ENCODE measurements at places on chromosomes 13 and 19. TPM values are rescaled to one million over a fixed set of nuclear protein-coding genes. Genes with fewer than 3 reads are reported as not detected.

ATCAY gene
- total RNA-seq: not detected

ZNF850 gene
- 6.1 TPM for total RNA-seq

SIGLEC7 gene
- total RNA-seq: 6.1 TPM

DNA sequence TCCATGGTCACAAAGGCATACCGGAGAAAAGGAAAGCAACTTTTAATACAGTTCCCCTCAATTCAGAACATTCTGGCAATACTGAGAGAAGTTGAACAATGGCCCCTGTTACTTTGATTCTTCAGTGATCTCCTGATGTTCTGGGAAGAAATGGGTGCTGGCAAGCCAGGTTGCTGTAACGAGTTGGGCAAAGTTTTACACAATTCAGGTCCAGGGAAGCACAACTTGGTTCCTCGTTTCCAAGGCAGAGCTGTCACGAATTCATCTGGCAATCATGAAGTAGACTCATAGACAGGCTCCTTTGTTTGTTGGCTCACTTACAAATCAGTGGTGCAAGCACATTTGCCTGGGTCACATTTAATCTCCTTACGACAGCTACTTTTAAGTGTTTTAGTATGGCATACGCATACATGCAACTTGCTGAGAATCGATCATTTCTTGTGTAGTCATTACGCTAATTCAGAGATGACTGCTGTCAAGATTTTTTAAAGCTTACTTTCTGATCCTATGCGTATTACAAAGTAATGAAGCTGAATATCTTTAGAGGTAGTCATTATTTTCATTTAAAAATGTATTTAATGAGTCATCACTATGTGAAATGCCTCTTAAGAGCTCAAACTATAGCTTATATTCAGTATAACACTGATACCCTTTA, 174.7 kb downstream of the GPC5 start:
- no peak for DNase-seq
- H3K27me3 ChIP-seq: no peaks in the 10 kb centered on the region
- H3K27ac ChIP-seq: no peak overlapping the region
- H3K36me3 ChIP-seq: no peaks in the 10 kb centered on the region
- no peaks in the 10 kb centered on the region for H3K4me1 ChIP-seq

DNA sequence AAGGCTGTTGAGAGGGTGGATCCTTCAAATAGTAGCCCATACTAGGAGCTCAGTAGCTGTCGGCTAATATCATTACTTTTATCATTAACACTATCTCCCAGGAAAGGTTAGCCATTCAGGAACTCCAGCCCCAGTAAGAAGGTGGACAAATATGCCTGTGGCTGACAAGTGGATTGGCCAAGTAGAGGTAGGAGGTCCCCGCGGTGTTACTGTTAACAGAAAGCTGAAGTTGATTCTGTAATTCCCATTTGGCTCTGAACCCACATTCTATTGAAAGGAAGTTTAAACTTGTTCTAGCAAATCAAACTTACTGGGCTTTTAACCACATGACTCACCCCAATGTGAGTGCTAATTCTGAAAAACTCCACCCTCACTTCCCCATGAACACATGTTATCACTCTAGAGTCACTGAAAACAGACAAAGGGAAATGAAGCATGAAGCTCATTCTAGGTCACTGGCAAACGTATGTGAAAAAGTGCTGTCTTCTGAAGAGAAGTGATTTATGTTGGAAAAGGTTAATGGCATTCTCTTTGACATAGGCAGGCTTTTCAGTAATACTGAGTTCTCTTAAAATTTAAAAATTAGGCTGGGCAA, 273.5 kb downstream of the FGF14 start:
- no peaks in the 10 kb centered on the region for H3K27me3 ChIP-seq
- no peak overlapping the region for H3K27ac ChIP-seq
- H3K4me1 ChIP-seq: no peaks in the 10 kb centered on the region

DNA sequence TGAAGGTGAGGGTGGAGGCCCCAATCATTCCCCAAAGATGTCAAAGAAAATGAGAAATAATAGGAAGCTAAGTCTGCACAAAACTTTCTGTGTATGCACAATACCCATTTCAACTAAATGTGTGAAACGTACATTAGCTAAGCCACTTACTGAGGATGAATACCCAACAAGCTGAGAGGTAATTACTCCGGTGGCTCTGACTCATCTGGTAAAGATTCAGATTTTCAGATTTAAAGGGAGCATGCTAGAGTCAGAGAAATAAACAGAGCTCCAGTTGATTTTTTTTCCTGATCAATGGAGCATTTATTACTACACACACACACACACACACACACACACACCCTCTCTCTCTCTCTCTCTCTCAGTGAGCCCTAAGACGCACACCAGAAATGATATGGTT, 194.8 kb upstream of the ARGLU1 start:
- DNase-seq: no peak
- H3K27me3 ChIP-seq: no peaks in the 10 kb centered on the region
- no peak overlapping the region for H3K4me3 ChIP-seq
- no peaks in the 10 kb centered on the region for H3K36me3 ChIP-seq

DNA sequence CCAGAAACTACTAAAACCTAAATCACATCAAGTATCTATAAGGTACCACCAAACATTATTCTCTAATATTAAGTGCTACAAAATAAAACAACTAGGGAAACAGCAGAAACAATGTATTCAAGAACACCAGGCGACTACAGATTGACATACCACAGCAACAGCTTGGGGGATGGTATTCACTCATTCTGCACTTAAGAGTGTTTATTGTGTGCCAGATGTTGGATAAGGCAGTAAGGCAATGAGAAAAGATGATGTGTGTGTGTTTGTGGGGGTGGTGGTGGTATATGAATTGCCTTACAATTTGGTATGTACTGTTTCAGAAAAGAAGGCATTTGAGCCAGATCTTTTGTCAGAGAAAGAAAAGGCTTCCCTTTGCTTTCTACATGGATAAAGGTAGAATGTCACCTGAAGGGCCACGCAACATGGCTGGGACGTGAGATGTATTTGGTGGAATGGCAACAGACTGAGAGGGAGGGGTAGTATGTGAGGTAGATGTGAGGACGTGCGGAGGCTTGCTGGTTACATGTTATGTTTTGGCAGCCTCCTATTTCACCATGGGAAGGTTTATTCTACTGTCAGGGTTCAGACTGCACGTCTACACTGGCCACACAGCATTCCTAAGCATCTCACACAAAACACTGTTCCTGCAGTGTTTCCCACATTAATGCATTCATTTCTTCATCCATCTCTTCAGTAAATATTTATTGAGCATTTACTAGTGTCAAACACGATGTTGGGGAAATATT, 300.7 kb downstream of the KLF12 start:
- H3K4me1 ChIP-seq: peaks cover 13% of the 10 kb centered on the region
- no peaks in the 10 kb centered on the region for H3K27me3 ChIP-seq
- H3K36me3 ChIP-seq: no peaks in the 10 kb centered on the region
- H3K4me3 ChIP-seq: no peak overlapping the region
- no peak overlapping the region for H3K27ac ChIP-seq

UFM1 gene
- total RNA-seq: 26.0 TPM

- H3K27ac ChIP-seq: no peak overlapping the region
- no peak for DNase-seq
- no peak overlapping the region for H3K4me3 ChIP-seq
- no peaks in the 10 kb centered on the region for H3K27me3 ChIP-seq
- H3K4me1 ChIP-seq: no peaks in the 10 kb centered on the region
- H3K36me3 ChIP-seq: no peaks in the 10 kb centered on the region
Observed at GRCh38 chr19:55699221-55699620, 24.2 kb downstream of the EPN1 start.

DNA sequence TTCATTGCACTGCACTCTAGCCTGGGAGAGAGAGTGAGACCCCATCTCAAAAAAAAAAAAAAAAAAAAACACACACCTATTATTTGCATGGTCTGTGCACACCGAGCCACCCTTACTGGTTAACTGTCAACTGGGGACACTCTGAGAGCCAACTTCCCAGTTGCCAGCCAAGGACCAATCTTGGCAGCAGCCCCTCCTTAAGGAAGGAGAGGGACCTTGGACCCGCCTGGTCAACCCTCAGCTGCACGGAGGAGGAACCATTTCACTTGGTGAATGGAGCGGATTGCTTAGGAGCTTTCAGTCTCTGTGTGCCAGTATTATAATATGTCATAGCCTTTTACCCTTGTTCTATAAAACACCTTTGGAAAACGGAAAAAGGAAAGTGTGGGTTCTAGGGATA, 24.9 kb downstream of the MICOS13 start:
- no peaks in the 10 kb centered on the region for H3K27me3 ChIP-seq
- no peak for DNase-seq
- no peak overlapping the region for H3K4me3 ChIP-seq
- peaks cover 4% of the 10 kb centered on the region for H3K36me3 ChIP-seq
- H3K27ac ChIP-seq: no peak overlapping the region

DNA sequence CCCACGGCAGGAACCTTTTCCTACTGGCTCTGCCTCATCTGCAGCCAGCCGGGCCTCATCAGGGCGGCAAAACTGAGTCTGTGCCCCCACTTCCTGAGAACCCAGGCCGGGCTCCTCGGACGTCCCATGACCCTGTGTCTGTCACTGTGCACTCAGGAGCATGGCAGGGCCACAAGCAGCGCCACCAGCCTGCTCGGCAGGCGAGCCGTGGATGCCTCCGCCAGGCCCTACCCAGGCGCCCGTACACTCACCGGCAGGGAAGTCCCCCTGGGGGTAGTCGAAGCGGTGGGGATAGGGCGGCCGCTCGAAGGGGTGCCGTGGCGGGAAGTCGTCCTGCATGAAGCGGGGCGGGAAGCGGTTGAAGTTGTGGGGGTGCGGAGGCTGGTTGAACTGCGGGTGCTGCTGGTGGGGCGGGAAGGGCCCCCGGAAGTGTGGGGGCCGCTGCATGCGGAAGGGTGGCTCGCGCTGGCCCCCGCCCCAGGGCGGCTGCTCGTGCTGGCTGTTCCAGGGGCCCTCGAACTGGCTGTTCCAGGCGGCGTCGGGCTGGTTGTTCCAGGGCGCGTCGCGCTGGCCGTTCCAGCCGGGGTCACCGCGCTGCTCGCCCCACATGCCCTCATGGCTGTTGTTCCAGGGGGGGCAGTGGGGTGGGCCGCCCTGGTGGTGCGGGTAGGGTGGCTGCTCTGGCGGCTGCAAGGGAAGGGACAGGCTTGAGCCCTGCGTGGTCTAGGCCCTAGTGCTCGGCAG, 17.1 kb downstream of the CHERP start:
- H3K27me3 ChIP-seq: no peaks in the 10 kb centered on the region
- H3K36me3 ChIP-seq: peaks cover 100% of the 10 kb centered on the region
- H3K4me1 ChIP-seq: no peaks in the 10 kb centered on the region
- no peak overlapping the region for H3K27ac ChIP-seq
- H3K4me3 ChIP-seq: no peak overlapping the region

- H3K27ac ChIP-seq: no peak overlapping the region
- no peak for DNase-seq
- no peak overlapping the region for H3K4me3 ChIP-seq
- H3K27me3 ChIP-seq: peaks cover 2% of the 10 kb centered on the region
- H3K36me3 ChIP-seq: no peaks in the 10 kb centered on the region
- no peaks in the 10 kb centered on the region for H3K4me1 ChIP-seq
Observed at GRCh38 chr19:13681509-13681908, 82.8 kb upstream of the MRI1 start.

DNA sequence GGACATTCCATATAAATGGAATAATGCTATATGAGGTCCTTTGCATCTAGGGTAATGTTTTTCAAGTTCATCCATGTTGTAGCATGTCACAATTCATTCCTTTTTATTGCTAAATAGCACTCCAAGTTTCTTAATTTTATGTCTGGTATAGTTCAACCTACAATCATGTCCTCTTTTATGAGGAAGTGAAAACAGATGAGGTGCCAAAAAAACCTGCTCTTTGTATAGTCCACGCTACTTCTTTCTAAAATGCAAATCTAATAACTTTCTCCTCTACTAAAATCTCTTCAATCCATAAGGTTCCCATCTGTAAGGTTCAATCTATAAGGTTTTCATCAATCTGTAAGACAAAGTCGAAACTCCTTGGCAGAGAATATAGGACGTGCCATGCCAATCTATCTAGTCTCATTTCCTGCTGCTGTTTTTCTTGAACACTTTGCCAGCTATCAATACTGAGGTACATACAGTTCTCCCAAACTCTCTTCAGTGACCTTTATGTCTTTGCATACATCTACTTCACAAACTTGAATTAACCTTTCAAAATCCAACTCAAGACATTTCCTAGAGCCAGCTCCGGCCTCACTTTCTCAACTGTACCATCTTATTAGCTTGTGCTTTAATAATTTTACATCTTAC, 33.7 kb downstream of the INTS6 start:
- H3K36me3 ChIP-seq: no peaks in the 10 kb centered on the region
- no peak for DNase-seq
- H3K27me3 ChIP-seq: no peaks in the 10 kb centered on the region

NLRP11 gene
- not detected for total RNA-seq

LRRC8E gene
- total RNA-seq: 1.5 TPM

DNA sequence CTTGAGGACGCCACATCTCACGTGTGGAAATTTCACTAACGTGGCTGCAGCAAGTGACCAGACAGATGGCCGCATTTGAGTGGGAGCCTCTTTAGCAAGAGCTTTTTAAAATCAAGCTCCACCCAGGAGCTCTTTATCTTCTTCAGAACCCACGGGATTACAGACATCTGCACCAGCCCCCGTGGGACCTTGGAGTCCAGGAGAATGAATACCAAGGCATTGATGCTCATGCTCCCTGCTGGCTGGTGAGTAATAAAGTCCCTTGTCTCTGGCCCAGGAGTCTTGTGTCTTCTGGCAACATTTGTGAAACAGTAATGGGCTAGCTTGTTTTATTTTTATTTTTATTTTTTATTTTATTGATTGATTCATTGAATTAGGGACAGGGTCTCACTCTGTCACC, 64.4 kb downstream of the TRPM4 start:
- H3K4me3 ChIP-seq: no peak overlapping the region
- H3K27ac ChIP-seq: no peak overlapping the region

DNA sequence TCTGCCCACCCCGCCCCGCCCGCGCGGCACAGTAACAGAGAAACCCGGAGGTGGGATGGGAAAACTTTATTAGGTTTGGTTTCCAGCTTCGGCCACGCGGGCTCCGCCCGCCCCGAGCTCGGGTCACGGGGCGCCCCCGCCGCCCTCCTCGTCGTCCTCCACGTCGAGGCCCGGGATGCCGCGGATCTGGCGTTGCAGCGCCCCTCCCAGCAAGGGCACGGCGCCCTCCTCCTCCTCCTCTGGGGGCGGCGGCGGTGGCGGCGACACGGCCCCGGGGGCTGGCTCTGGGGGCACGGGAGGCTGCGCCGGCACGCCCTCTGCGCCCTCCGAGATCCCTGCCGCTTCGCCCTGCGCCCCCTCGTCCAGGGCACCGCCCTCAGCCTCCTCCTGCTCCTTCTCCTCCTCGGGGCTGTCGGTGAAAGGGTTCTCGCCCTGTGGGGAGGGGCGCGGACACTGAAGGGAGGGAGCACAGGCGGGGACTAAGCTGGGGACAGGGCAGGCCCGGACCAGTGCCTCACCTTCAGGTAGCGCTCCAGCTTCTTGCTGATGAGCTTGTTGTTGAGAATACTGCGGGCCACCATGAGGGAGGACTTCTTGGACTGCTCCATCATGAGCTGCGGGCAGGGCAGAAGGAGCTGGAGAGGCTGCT, 536 bp upstream of the AKAP8 start:
- H3K27me3 ChIP-seq: no peaks in the 10 kb centered on the region
- peaks cover 3% of the 10 kb centered on the region for H3K36me3 ChIP-seq
- H3K4me1 ChIP-seq: peaks cover 39% of the 10 kb centered on the region
- H3K27ac ChIP-seq: peak overlapping the region; percentile 90
- H3K4me3 ChIP-seq: peak overlapping the region; percentile 78

GRCh38 chr13:95137096-95137495, 164.2 kb downstream of the ABCC4 start:
- H3K36me3 ChIP-seq: no peaks in the 10 kb centered on the region
- DNase-seq: no peak
- no peak overlapping the region for H3K4me3 ChIP-seq

SLC25A42 gene
- total RNA-seq: 21.0 TPM
